ENCODE measurements at places on chromosomes 5 and 9.

GRCh38 chr9:113520109-113520642, 56.6 kb downstream of the RGS3 start:
- no peak for DNase-seq

GRCh38 chr5:40594811-40595210, 84.9 kb upstream of the PTGER4 start:
- no peak for DNase-seq

- DNase-seq: no peak
Measured at GRCh38 chr5:62569470-62569869, 9.1 kb upstream of the LRRC70 start.

GRCh38 chr5:127839496-127840197, 136.5 kb downstream of the CCDC192 start:
- no peak for DNase-seq

DNA sequence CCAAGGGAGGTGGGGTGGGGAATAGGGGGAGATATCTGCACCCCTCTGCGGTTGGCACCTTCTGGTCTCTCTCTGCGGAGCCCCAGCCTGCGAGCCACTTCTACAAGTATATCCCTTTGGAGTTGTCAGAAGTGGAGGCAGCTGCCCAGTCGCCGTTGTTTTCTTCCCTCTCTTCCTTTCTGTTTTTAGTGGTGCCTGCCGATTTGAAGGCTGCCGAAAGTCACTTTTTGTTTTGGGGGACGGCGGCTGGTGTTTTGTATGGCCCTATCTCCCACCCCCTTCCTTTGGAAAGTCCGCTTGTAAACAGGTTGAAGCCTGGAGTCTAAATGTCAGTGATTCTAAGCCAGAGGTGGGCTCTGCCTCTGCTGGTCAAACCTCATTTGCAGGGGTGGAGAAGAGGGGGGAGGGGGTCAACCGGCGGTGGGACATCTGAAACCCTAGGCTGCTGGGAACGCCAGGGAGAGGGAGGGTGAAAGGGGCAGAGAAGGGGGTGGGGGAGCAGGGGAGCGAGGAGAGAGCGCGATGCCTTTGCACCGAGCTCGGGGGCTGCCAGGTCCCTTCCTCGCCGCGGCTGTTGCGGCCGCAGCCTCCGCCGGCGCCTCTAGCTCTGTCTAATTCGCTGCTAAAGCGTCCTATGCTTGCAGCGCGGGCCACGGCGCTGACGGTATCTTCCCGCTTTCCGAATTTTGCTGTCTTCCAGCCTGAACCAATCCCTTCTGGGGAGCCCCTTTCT, at the start of gene FGF10:
Gene FGF10 (minus strand): TSS at position 331 of the 733 bp plus-strand sequence. CDS start 738 bp downstream, outside the sequence.
- DNase-seq: no peak

- no peak for DNase-seq
Measured at GRCh38 chr9:116721944-116722343, 34.8 kb downstream of the TRIM32 start.

DNA sequence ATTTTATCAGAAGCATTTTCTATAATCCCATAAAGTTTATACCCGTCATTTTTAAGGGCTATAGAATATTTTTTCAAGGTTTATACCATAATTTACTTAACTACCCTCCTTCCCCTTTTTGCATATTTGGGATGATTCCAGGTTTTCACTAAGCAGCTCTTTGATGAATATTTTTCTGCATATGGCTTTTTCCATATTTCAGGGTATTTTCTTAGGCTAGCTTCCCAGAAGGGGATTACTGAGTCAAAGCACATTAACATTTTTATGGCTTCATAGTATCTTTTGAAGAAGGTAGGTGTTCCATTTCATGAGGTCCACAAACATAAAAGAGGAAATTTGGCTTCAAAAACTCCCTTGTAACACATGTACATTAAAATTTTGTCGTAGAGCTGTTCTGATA, 14.6 kb upstream of the COL15A1 start:
- no peak for DNase-seq

DNA sequence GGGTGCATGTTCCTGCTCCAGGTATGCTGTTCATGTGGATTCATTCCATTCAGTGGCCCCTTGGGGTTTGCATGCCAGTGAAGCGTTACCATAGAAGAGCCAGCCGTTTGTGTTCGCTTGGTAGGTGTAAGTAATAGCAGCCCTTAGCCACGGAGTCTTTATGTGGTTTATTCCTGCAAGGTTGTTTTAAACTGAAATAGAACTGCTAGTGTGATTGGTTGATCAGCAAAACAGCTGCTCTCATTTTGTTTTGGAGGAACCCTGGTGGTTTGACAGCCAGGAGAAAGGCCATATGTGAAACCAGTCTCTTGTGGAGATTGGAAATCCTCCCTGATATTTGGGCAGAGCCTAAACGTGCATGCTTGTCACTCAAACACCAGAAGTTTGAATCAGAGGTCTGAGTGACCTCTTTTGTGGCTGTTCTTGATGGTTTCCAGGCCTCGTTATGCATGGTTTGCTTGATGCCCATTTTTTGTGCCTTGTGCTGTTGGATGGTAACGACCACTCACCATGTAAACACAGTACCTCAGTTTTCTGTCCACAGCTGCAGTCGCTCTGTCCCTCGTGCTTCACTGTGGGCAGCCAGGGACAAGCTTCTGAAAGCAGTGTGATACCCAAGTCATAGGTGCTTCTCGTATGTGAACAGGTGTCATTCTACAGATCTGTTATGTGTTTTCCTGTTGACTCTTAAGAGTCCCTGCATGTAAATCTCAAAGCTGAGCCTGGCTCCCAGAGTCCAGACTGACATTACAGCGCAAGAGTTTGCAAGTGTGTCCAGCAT, 58.3 kb upstream of the NXNL2 start:
- DNase-seq: no peak

- no peak for DNase-seq
Measured at GRCh38 chr5:133285583-133286021, 233.8 kb downstream of the HSPA4 start.

Measured in stimulated activated naive B cell treated with anti-CD40 and anti-IgM and Interleukin-4, amounts not matched to agents 10 μg/mL and 1 μg/mL and 100 μg/mL, for 72 hours (primary cell).